ENCODE measurements at places on chromosomes 13 and 19.

DNA sequence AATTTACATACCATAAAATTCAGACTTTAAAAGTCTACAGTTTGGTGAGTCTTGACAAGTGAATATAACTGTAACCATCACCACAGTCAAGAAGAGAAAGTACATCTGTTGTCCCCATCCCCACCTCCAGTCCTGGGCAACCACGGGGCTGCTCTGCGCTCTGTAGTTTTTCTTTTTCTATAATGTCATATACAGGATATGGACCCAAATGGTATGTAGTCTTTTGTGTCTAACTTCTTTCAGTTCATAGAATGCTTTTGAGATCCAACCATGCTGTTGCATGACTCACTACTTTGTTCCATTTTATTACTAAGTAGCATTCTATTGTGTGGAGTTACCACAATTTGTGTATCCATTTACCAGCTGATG, 103.9 kb downstream of the DOCK9 start:
- no peak for DNase-seq

DNA sequence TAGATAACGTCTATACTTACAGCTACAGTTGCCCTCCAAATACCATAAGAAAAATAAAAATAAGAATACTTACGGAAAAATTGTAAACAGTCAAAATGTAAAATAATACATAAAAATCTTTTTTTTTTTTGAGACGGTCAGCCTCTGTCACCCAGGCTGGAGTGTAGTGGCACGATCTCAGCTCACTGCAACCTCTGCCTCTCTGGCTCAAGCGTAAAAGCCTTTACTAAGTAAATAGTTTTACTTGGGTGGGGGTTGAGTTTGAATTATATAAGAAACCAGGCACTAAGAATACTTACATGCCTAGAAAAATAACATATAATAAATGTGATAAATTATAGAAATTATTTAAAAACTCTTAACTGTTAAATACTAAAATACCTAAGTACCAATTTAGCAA, 1413.0 kb upstream of the PRR20A start:
- no peak for DNase-seq

GRCh38 chr13:44035400-44035799, 155.7 kb downstream of the LACC1 start:
- no peak for DNase-seq

DNA sequence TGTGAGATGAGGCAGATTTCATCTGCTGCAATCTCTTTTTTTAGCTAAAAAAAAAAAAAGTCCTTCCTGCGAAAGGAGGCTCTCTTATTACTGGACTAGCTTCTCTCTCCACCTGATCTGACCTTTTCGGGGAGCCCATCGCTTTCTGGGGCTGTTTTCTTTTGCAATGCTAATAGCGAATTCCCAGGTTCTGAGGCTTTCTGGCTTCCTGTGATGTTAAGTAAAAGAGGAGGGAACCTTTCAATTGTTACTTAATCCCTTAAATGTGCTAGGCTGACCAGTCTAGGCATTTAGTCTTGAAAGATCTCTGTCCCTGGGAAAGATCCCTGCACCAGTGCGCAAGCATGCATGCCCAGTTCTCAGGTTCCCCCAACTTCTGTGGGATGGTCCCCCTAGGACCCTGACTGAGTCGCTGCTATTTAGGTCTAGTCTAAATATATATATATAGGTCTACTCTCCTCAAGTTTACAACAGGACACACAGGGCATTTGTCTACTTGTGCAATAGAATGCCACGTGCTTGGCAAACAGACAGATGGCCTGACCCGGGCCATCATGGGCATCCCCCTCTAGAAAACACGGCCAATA, 224.7 kb downstream of the ZNF536 start:
- DNase-seq: no peak

DNA sequence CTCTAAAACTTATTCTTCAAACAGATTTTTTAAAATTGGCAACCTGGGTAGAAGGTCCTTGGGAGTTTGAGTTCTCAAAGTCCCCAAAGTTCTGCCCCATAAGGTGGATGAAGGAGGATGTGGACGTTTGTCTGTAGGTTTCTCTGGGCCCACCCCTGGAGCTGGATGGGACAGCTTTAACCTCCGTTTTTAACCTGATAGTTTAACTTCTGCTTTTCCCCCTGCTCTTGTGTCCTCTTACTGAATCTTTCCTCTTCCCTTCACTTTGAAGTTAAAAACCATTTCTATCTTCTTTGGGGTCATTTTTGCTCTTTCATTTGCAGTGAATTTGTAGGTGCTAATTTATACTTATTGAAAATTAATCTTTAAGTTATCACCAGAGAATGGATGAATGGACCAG, 79.1 kb downstream of the ESD start:
- DNase-seq: no peak

DNA sequence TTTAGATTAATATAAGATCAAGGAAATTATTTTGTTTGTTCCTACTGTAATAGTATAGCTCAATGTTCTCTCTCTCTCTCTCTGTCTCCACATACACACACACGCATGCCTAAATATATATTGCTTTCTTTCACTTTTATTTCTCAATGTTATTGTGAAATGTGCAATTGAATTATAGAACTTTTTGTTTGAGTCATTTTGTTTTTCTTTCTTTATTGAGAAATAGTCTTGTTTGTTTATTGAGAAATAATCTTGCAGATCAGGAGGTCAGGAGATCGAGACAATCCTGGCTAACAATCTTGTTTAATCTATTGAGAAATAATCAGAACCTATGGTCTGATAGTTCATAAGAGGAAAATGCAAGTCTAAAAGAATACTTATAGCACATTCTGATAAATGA, 1581.3 kb downstream of the EFNB2 start:
- no peak for DNase-seq

- DNase-seq: no peak
Measured at GRCh38 chr13:78193846-78194245, 275.2 kb upstream of the EDNRB start.

Measured in NCI-H1930 (cell line).